Vagina (tissue), 2 donors: ENCODE measurements at places on chromosomes 2 and 18. TPM values are rescaled to one million over a fixed set of nuclear protein-coding genes. Genes with fewer than 3 reads are reported as not detected.

DNA sequence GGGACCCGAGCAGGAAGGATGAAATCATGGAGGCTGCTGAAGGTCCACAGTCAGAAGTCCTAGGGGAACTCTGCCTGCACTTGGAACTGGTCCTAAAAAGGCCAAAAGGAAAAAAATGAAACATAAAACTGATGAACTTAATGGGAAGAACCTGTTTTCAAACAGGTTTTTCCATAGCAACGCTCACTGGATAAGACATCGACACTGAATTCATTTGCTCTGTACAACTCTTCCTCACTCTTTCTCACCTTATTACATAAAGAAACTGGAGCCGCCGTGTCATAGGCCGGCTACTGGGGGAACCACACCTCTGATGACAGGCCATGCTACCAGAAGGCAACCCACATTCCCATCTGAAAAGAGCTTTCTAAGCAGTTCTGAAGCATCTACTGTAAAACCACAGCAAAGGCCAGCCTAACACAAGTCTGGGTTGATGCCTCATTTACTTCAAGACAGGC lies 83.6 kb downstream of the FARSB start:
- H3K27ac ChIP-seq, result peak overlapping the region; percentile 18
- peaks cover 3% of the 10 kb centered on the region for H3K36me3 ChIP-seq
- no peak for DNase-seq
- no peaks in the 10 kb centered on the region for H3K27me3 ChIP-seq
- H3K4me1 ChIP-seq, result peaks cover 17% of the 10 kb centered on the region

- DNase-seq, result no peak
- no peaks in the 10 kb centered on the region for H3K36me3 ChIP-seq
- no peaks in the 10 kb centered on the region for H3K27me3 ChIP-seq
These were observed 244.1 kb downstream of the HDAC4 start for GRCh38 chr2:239156516-239157265.

DNA sequence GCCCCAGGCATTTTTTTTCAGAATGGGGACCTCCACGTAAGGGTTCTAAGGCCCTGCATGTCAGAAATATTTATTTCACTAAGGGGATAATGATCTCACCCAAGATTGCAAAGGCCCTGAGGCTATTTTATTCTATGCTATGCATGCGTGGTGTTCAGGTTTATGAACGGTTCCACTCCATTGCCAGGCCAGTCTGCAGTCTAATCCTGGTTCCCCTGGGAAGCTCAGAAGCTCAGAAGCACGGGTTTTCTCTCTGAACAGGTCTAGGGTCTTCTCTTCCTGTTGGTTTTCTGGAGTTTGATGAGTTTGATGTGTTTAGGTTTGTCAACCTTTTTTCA lies 256.4 kb upstream of the PXDN start:
- DNase-seq, result no peak
- no peaks in the 10 kb centered on the region for H3K36me3 ChIP-seq
- H3K4me1 ChIP-seq, result no peaks in the 10 kb centered on the region
- H3K27me3 ChIP-seq, result no peaks in the 10 kb centered on the region
- no peak overlapping the region for H3K27ac ChIP-seq

DNA sequence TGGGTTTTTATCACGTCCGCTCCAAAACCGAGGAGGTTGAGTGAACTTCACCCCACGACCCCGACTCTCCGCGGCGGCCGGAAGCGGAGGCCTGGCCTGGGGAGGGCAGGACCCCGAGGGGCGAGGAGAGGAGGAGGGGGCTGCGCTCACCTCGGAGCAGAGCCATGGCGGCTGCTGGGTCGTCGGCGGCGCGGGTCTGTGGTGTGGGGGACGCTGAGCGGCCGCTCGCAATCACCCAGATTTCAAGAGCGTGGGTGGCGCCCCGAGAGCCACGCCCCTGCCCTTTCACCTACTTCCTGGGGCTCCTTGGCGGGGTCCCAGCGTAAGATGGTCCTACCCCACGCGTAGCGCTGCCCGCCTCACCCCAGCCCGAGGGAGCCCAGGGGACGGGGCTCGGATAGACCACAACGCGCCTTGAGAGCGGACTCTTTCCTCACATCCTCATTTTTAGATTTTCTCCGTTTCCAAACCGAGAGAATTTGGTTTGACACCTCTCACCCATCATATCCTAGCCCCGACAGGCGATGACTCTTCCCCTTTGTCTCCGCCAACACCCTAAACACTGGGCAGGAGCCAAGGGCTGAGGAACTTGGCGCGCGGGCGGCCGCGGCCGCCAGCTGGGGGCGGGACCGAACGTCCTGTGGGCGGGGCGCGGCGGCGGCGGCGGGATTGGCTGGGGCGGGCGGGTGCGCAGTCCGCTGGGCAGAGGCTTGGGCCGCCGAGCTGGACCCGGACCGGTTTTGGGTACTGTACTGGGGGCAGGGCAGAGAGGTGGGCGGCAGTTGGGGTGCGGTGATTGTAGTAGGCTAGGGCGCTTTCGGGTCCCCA lies at the start of gene ACAA2:
Gene ACAA2 (minus strand): TSS at position 215 of the 828 bp plus-strand sequence. CDS start 49 bp downstream, at position 166.
- DNase-seq, result no peak
- no peaks in the 10 kb centered on the region for H3K27me3 ChIP-seq
- peaks cover 26% of the 10 kb centered on the region for H3K4me1 ChIP-seq
- H3K4me3 ChIP-seq, result peak within 1 kb of the TSS; percentile 88
- peak within 1 kb of the TSS; percentile 92 for H3K27ac ChIP-seq
- H3K36me3 ChIP-seq, result no peaks in the 10 kb centered on the region

DNA sequence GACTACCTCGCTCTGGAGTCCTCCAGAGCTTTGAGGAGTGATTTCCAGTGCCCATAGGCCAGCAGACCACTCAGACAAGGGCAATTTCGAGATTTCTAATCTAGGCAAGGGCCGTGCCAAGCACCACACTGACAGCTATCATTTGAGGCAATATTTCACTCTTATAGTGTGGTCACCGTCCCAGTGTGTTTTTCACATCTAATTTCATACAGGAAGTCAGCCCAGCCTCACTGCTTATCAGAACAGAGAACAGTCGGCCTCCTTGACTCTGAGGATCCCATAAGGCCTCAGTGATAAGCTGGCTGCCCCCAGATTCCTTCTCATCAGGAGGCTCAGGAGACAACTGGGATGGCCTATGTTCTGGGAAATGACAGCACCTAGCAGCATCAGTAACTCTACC lies 581 bp downstream of the CAPN14 start:
- DNase-seq, result no peak
- H3K27me3 ChIP-seq, result no peaks in the 10 kb centered on the region
- no peak overlapping the region for H3K4me3 ChIP-seq
- no peaks in the 10 kb centered on the region for H3K4me1 ChIP-seq
- no peak overlapping the region for H3K27ac ChIP-seq

- no peaks in the 10 kb centered on the region for H3K36me3 ChIP-seq
- no peak overlapping the region for H3K4me3 ChIP-seq
- no peaks in the 10 kb centered on the region for H3K4me1 ChIP-seq
- H3K27ac ChIP-seq, result no peak overlapping the region
- DNase-seq, result no peak
These were observed 1467.7 kb upstream of the CELF4 start for GRCh38 chr18:39033312-39033711.

GRCh38 chr18:45666520-45666919 lies 51.2 kb downstream of the SLC14A2 start:
- no peak overlapping the region for H3K27ac ChIP-seq
- no peaks in the 10 kb centered on the region for H3K4me1 ChIP-seq
- H3K4me3 ChIP-seq, result no peak overlapping the region
- no peak for DNase-seq
- no peaks in the 10 kb centered on the region for H3K27me3 ChIP-seq

GRCh38 chr2:147779440-147779839 lies 65.4 kb upstream of the ACVR2A start:
- H3K36me3 ChIP-seq, result no peaks in the 10 kb centered on the region
- no peaks in the 10 kb centered on the region for H3K27me3 ChIP-seq
- no peak for DNase-seq
- no peaks in the 10 kb centered on the region for H3K4me1 ChIP-seq
- H3K27ac ChIP-seq, result no peak overlapping the region
- no peak overlapping the region for H3K4me3 ChIP-seq

DNA sequence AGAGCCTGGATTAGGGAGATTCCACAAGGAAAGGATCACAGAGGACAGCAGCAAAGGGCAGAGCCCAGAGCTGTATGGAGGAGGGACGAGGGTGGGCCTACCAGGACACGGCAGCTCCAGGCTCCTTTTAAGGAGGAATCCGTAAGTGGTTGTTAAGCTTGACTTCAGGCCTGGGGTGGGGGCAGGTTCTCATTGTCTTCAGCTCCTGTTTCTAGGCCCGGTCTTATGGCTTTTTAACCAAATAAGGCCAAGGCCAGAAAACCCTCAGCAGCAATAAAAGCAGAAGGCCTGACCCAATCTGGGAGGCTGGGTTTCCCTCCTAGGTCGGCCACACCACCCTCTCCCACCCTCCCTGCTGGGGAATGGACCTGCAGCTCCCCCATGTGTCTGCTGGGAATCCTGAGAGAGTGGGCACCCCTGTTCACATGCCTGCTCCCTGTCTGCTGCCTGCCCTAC lies 111.2 kb downstream of the PLB1 start:
- H3K27ac ChIP-seq, result peak overlapping the region; percentile 75
- H3K36me3 ChIP-seq, result no peaks in the 10 kb centered on the region
- no peak overlapping the region for H3K4me3 ChIP-seq
- H3K27me3 ChIP-seq, result no peaks in the 10 kb centered on the region

DNA sequence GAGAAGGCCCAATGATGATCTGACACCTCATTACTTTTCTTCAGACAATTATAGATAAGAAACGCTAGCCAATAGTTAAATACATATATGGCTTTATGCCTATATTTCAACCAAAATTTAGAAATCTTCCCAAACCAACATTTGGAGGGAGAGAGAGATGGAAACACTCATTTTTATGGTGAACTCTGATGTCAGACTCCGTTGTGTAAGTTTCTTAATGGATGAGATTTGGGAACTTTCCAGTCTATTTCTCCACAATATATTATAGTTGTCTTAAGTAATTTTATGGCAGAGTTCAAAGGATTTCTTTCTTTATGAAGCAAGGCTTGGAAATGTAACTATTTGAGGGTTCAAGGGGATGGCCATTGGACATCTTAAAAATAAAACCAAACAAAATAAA lies 407.0 kb downstream of the DCC start:
- no peaks in the 10 kb centered on the region for H3K36me3 ChIP-seq
- no peak overlapping the region for H3K4me3 ChIP-seq
- H3K27ac ChIP-seq, result no peak overlapping the region
- no peaks in the 10 kb centered on the region for H3K27me3 ChIP-seq
- DNase-seq, result no peak
- no peaks in the 10 kb centered on the region for H3K4me1 ChIP-seq

GRCh38 chr2:105537920-105538319 lies 139.1 kb upstream of the FHL2 start:
- no peak overlapping the region for H3K4me3 ChIP-seq
- H3K36me3 ChIP-seq, result no peaks in the 10 kb centered on the region
- H3K27ac ChIP-seq, result no peak overlapping the region
- no peaks in the 10 kb centered on the region for H3K27me3 ChIP-seq
- DNase-seq, result peak; percentile 34

DNA sequence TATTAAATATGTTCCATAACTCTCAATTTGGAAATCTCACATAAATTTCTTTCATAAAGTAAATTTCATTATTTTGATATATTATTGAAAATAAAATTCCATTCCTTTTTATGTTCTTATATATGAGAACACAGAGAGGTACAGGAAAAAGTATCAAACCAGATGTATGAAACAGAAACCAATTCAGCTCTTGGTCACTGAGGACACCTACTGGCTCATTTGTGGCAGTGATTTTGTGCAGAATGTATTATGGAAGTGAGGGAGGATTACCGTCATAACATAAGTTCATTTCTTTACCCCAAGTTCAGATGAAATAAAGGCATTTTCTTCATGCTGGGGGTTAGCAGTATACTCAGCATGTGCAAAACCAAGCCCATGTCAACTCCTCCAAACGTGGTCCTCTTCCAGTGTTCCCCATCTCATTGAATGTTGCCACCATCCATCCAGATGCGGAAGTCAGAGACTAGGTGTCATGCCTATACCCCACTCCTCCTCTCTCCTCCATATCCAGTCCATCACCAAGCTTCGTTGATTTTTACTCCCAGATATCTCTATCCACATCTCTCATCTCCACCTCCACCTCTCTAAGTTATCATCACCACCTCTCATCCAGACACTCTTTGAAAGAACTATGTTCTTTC lies 41.7 kb upstream of the MALL start:
- no peaks in the 10 kb centered on the region for H3K27me3 ChIP-seq
- no peak overlapping the region for H3K4me3 ChIP-seq
- H3K36me3 ChIP-seq, result no peaks in the 10 kb centered on the region
- no peak for DNase-seq

DNA sequence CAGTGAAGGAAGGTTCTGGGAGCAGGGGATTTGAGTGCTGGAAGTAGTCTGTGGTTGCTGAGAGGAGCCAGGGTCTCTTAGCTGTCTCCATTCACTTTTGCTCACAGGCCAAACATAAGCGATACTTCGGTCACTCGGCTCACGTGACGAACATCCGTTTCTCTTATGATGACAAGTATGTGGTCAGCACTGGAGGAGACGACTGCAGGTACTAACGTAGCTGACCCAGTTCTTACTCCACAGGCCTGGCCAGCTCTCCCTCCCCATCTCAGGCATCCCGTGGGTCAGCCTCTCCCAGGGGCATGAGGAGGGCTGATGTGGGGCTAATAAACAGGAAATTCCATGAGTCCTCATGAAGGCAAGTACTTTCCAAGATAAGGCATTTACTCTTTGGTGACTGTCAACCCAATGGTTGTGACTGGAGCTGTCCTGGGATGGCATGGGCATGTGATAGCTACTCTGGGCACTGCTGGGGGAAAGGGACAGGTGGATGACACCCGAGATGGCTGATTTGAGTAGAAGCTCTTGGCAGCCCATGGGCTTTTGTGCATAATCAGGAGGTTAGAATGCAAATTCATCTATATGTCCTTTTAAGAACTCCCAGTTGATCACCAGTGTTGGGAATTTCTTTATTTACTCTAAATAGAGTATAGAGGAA lies 81.6 kb downstream of the RTN4 start:
- H3K27me3 ChIP-seq, result no peaks in the 10 kb centered on the region
- peaks cover 28% of the 10 kb centered on the region for H3K4me1 ChIP-seq
- H3K27ac ChIP-seq, result no peak overlapping the region
- DNase-seq, result no peak
- no peak overlapping the region for H3K4me3 ChIP-seq

- H3K4me1 ChIP-seq, result no peaks in the 10 kb centered on the region
- H3K36me3 ChIP-seq, result no peaks in the 10 kb centered on the region
- H3K27ac ChIP-seq, result no peak overlapping the region
These were observed 319.2 kb downstream of the GULP1 start for GRCh38 chr2:188610827-188611226.

DNA sequence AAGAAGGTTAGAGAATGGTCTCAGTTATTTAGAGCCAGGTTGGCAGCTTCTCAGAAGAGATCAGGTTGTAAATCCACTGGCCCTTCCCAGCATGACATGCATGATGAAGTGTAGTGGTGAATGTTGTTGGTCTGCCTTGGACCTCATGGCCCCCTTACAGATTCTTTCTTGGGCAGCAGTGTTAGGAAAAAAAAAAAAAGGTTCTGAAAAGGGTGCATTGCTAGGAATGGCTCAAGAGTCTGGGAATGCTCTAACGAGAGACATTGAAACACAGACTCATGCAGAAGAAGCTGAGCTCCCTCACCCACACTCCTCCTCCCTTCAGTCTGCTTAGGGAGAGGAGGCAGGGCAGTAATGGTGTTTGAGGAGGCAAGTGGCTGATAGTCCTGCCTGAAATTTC lies 105.5 kb downstream of the POLE4 start:
- H3K36me3 ChIP-seq, result no peaks in the 10 kb centered on the region
- DNase-seq, result no peak
- no peak overlapping the region for H3K4me3 ChIP-seq
- no peaks in the 10 kb centered on the region for H3K4me1 ChIP-seq

GRCh38 chr2:15173501-15173900 lies 387.6 kb downstream of the NBAS start:
- DNase-seq, result no peak
- no peaks in the 10 kb centered on the region for H3K27me3 ChIP-seq
- H3K36me3 ChIP-seq, result no peaks in the 10 kb centered on the region

SEPTIN10 gene
- 107 TPM for total RNA-seq

BIN1 gene
- 60.9 TPM for total RNA-seq

ACADL gene
- 10.6 TPM for total RNA-seq

MERTK gene
- 15.7 TPM for total RNA-seq

TWSG1 gene
- total RNA-seq, result 45.4 TPM

CNDP1 gene
- 9.8 TPM for total RNA-seq

CLEC4F gene
- total RNA-seq, result 0.49 TPM
